ENCODE measurements at places on chromosomes 12 and 14.

- peak; percentile 35 for DNase-seq
Observed at GRCh38 chr12:122918827-122919226, 22.9 kb upstream of the VPS37B start.

DNA sequence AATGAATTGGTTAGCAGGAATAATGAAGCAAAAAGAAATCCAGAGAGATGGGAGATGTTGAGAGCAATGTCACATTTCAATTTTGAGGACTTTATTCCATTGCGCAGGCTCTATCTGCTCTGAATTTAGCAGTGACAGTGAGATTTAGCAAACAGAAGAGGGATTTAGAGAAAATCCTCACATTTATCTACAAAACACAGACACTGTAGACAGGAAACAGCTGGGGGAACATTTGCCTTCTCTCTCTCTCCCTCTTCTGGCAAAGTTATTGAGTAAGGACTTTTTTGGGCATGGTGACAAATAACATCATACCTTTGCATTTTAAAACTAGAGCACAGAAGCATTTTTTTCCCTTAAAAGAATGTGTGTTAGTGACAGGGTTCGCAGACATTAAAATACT, at the start of gene IGF1:
TSS of gene IGF1 (minus strand) at position 158 of the 400 bp plus-strand sequence. CDS start 182 bp downstream, outside the sequence.
- no peak for DNase-seq

DNA sequence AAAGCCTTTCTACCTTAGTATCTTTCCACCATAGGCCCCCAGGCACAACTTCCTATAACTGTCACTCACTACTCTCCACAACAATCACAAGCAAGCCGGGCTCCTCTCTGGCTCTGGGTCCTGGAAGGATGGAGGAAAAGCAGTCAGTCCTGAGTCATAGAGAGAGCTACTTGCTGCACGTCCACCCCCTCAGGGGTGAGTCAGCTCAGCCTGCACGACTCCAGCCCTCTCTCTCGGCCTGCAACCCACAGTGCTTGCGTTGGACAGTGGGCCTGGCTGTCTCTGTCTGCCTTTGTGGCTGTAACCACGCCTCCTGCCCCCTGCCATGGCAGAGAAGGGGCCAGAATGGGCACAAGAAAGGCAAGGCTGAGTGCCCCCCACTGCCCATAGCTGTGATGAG, 154.1 kb upstream of the FKBP4 start:
- DNase-seq, result peak; percentile 54

GRCh38 chr12:109020796-109021380, at the start of gene SVOP:
Gene SVOP, minus strand, starts transcription at chr12:109021068. Its CDS starts 200 bp downstream, at chr12:109020868.
- DNase-seq, result peak; percentile 25

- no peak for DNase-seq
Observed at GRCh38 chr12:122614839-122615238, 87.8 kb downstream of the KNTC1 start.

DNA sequence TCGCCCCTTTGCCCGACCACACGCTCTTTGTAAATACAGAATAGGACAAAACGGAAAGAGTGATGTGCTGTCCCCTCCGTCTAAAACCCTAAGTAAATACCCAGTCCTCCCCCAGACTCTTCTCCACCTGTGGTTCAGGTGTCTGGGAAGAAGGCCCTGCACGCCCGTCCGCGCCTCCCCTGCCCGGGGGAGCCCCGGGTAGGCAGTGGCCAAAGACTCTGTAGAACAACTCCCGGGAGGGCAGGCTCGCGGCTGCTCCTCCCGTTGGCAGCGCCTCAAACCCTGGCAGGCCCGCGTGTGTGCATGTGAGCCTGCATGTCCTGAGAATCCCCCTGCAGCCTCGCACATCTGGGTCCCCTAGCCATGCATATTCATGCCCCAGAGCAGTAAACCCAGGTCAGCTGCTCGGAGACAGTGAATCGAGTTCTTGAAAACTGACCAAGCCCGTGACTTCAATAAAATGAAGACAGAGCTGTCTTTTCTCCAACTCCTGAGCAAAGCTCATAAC, 165.8 kb downstream of the MON2 start:
- peak; percentile 9 for DNase-seq

DNA sequence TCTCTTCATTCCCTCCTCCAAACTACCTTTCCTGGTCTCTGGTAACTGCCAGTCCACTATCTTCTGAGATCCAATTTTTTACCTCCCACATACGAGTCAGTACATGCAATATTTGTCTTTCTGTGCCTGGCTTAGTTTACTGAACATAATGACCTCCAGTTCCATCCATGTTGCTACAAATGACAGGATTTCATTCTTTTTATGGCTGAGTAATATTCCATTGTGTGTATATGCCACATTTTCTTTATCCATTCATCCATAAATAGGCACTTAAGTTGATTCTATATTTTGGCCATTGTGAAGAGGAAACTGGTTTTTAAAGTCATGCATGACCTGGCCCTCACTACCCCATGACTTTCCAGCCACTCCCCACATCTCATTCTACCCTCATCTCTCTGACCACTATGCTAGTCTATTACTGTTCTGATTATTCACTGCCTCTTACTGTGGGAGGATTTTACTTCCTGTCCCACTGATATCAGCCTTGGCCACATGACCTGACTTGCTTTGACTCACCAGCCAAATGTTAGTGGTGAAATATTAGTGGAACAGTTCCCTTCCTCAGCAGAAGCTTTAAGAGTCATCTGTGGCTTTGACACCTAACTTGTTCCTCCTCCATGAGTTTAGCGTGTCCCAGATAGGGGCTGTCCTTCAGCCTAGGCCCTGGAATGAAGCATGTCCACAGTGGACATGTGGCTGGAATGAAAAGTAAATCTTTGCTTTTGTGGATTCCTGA, 52.2 kb downstream of the GOLGA5 start:
- DNase-seq, result peak; percentile 87

DNA sequence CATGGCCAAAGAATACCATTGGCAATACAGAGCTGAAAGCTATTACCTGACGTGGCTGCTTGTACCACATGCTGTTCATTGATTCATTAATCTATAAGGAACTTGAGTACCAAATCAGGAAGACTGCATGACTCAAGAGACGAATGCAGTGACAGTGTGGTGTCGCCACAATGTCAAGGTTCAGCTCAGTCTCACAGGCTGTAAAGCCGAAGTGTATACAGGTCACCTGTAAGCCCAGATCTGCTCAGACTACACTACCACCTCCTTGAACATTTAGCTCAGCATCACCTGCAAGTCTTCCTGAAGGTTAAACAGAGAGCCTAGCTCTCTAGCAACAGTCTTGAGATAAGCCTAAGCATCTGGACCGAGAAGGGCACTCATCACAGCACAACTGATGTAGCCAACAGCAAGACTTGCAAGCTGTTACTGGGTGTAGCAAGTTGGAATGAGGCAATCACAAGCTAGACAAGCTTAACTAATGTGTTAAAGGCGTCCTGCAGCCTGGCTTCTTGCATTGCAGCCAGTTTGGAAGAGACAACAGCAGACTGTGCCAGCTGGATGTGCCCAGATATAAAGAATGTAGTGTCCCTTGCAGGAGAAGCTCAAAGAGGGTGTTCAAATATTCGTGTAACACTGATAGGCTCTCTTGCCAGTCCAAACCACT, 21.0 kb downstream of the TMTC1 start:
- no peak for DNase-seq

- DNase-seq, result no peak
Observed at GRCh38 chr14:72688990-72689671, 204.8 kb downstream of the DPF3 start.

DNA sequence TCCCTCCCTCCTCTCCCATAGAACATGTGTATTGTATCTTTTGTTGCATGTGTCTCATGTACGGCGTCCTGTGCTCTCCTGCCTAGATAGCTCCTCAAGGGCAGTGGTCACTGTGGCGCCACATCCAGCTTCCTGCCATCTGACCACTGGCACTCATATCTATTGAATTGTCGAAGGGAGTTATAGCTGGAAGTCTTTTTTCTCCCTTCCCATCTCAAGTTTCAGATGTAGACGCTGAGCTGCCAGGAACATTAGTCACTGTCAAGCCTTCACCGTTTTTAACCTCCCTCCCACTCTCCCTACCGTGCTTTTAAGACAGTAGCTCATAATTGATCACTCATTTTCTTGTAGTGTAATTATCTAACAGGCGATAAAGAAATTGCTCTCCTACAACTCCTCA, 33.0 kb downstream of the MTHFD1 start:
- no peak for DNase-seq

GRCh38 chr14:45897439-45897838, 644.4 kb upstream of the MIS18BP1 start:
- no peak for DNase-seq

- no peak for DNase-seq
Observed at GRCh38 chr12:90290980-90291975, 582.6 kb upstream of the ATP2B1 start.

GRCh38 chr14:70893062-70893845, 14.0 kb upstream of the PCNX1 start:
- no peak for DNase-seq

DNA sequence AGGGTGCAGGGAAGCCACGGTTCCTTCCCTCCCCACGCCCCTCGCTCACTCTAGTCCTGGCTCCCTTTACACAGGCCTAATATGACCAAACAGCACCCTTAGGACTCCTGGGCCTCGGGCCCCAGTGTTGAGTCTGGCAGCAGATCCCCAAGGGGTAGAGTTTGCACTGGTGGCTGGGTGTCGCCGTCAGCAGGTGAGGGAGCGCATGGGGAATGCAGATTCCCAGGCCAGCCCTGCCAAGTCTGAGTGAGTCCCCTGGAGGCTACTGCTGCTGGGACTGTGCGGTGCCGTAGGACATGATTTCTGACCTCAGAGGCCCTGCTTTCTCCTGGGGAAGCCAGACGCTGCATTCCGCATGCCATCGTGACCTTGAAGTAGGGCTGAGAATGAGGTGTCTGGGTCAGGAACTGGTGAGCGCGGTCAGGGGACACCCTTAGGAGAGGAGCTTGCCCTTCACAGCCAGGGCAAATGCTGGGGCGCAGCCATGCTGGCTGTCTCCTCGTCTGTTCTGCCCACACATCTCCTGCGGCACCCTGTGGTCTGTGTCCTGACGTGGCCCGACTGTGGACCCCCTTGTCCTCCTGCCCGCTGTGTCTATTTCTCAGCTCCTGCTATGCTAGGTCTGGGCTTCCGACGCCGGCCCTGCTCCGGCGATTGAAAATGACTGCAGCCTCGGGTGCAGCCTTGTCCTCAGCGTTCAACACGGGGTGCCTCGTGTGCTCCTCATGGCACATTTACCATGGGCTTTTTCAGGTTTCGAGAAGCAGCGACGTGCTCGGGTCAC, 37.6 kb upstream of the PRMT8 start:
- no peak for DNase-seq

- DNase-seq, result no peak
Observed at GRCh38 chr12:64691795-64692583, 67.2 kb downstream of the GNS start.

DNA sequence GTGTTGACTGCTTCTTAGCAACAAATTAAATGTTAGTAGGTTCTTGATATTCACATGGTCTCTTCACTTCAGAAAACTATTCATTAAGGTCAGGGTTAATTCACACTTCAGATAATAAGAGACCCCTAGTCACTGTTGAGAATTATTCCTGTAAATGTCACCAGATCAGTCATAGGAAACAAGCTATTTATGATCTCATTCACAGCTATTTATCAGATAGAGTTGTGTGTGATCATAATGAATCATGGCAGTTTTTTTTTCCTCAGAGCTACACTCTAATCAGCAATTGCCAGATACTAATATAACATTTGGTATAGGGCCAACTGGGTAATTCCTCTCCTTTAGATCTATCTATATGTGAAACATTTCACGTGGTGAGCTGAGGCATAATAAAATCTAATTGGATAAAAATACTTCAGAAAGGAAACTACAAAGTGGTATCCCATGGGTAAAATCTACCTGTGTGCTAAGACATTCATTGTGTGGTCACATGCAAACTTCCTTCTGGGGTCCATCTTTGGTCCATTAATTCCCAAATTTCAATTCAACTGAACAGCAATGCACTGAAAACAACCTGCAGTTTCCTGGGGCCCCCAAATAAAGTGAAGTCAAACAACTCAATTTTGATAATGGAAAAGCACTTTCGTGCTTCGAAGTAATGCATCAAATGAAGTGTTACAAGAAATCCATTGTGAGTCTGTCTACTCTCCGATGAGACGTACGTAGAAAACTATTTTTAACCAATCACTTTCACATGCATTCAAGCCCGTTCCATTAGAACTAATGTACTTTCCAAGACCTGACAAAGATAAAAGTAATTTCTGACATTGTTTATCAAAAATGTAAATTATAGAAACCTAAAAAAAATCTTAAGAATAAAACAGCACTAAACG, 197.0 kb downstream of the ACSS3 start:
- DNase-seq, result peak; percentile 13

DNA sequence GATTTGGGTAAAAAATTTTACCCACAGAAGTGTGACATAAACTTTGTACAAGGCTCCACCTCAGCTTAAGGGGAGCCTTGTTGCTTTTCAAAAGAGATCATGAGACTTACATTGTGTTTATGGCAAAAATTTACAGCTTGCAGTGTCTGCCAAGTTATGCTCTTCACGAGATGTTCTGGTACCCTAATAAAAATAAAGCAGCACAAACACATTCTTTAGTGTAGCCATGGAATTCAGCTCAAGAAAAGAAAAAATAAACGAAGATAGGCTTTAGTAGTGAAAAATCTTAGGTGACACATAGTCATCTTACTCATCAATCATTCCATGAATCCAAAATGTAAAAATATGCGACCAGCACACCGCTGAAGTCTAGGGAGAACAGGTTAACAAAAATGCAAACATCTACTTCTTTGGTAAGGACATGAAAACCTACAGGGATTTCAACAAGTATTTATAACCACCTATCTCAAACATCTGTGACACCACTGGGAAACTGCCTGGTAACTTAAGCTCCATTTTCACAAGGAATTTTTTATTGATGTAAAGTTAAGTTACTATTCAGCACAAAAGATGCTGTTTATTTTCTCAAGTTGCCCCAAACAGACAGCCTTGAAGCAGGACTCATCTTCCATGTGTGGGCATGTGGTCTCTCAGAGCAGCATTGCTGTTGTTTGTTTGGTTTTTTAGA, 32.9 kb downstream of the DMAC2L start:
- DNase-seq, result no peak

GRCh38 chr12:131065279-131065678, 111.6 kb downstream of the ADGRD1 start:
- DNase-seq, result no peak

GRCh38 chr12:86376052-86376451, 119.9 kb upstream of the MGAT4C start:
- peak; percentile 3 for DNase-seq

- no peak for DNase-seq
Observed at GRCh38 chr12:94109160-94109559, 39.2 kb upstream of the PLXNC1 start.

- DNase-seq, result no peak
Observed at GRCh38 chr12:11954181-11954580, 116.6 kb upstream of the BCL2L14 start.

DNA sequence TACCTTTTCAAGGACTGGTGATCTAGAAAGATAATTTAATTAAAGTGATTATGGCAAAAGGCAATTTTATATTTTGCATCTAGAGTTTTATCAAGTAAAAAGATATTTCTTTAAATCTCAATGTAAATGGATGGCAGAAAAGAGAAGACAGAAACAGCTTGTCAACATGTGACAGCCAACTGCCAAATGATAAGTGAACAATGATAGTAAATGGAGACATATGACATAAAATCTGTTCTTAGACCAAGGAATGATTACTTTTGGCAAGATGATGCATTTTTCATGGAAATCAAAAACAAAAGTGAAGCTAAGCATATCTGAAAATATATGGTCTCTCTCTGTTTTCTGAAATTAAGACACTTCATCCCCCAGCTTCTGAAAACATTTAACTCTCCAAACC, 1730.7 kb upstream of the FLRT2 start:
- no peak for DNase-seq
